ENCODE measurements at places on chromosomes 1 and 21.

DNA sequence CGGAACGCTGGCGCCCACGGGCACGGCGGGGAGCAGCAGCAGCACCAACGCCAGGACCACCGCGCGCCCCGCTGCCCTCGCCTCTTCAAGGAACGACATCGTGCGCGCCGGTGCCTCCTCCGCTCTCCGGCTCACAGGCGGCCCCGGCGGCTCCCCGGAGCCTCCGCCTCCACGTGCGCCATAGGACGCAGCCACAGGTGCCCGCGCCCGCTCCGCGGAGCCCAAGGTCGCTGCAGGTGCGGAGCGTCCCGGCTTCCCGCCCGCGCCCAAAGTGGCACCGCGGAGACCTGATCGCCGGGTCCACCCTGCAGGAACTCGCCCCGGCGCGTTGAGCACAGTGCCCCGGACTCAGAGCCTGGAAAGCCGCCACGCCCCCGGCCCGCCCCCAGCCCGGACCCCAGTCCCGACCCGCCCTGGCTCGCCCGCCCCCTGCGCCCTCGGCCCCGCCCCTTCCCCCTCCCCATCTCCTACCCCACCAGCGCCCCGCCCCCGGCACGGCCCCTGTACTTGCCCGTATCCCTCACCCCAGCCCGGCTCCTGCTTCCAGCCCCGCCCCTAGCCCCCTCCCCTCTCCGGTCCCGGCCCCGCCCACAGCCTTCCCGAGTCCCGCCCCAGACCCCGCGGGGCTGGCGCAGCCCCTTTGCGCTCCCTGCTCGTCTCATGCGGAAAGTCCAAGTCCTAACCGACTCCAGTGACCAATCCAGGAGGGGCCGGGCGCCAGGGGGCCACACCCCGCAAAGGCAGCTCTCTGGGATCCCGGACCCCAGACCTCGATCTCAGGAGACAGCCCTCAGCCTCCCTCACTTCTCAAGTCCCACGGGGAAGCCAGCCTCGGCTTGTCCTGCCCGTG lies at the start of gene MEGF6:
MEGF6 (minus strand) TSS at position 339 of the 850 bp plus-strand sequence; CDS start at position 99, 240 bp downstream.
- DNase-seq: peak; percentile 72

- no peak for DNase-seq
Observed at GRCh38 chr1:52216907-52217458, 75.1 kb downstream of the ZFYVE9 start.

DNA sequence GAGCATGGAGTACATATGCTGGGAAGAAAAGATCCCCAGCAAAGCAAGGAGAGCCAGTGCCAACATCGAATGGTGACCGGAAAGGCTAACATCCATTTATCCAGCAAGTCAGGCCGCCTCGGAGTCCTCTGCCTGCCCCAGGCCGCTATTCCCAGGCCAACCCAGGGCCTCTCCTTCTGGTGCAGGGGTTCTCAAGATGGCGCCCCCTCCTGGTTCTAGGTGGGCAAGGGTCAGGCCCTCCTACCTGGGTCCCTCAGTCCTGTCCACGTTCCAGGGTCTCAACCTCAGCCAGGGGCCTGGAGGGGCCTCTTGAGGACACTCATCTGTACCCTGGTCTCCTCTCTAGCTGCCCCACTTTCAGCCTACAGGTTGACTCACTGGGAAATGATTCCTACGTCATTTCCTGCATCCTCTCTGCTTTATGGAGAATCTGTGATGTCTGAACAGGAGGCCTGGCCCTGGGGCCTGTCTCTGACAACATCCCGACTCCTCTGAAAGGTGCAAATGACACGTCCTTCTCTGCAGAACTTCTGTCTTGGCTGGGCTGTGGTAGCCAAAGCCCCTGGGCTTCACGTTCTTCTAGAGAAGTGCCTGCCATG lies 145.3 kb downstream of the PSMG1 start:
- DNase-seq: no peak

- no peak for DNase-seq
Observed at GRCh38 chr1:26854906-26855305, 8.0 kb upstream of the SFN start.

DNA sequence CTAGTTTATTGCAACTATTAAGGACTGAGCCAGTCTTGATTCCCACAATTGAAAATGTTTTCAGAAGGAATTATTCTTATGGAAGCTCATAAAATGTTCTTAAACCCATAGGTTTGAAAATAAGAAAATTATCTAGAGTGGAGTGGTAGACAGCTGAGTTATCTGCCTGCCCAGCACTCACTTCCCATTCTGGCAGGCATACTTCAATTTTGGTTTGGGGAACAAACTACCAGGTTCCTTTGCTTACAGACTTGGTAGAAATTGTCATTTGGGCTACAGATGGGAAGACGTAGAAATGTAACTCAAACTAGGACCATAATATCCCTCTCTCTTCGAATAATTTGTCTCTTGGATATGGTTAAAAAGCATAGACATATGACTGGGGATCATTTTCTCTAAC lies 18.4 kb downstream of the JUN start:
- DNase-seq: no peak

GRCh38 chr1:214102907-214103306 lies 115.1 kb downstream of the PROX1 start:
- DNase-seq: no peak

DNA sequence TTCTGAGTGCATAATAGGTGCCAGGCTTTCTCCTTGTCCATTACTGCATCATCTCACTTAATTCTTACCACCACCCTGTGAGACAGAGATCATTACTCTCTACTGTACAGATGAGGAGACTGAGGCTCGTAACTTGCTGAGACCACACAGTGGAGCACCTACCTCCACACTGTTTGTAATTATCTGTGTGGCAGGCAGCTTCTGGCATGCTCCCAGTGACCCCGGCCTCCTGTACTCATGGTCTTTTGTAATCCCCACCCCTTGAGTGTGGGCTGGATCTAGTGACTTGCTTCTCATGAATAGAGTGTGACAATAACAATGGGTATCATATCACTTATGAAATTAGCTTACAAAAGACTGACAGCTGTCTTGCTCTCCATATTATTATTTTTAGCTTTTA lies 407.3 kb downstream of the MATN1 start:
- DNase-seq: no peak

- peak; percentile 46 for DNase-seq
Observed at GRCh38 chr1:214439352-214440119, 111.9 kb downstream of the PTPN14 start.

DNA sequence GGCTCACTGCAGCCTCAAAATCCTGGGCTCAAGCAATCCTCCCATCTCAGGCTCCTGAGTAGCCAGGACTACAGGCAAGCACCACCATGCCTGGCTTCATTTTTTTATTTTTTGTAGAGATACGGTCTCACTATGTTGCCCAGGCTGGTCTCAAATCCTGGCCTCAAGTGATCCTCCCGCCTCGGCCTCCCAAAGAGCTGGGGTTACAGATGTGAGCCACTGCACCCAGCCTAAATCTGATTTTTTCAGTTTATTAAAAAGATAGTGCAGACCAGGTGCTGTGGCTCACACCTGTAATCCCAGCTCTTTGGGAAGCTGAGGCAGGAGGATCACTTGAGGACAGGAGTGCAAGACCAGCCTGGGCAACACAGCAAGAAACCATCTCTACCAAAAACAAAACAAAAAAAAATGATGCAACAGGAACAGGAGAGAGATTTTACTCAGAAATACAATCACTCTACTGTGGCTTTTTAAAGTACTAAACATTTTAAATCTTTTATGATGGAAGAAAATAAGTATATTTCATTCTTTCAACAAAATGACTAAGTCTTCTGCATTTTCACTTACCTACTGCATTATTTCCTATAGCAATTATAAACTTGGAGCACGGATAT lies 1.9 kb downstream of the PSMG1 start:
- no peak for DNase-seq

DNA sequence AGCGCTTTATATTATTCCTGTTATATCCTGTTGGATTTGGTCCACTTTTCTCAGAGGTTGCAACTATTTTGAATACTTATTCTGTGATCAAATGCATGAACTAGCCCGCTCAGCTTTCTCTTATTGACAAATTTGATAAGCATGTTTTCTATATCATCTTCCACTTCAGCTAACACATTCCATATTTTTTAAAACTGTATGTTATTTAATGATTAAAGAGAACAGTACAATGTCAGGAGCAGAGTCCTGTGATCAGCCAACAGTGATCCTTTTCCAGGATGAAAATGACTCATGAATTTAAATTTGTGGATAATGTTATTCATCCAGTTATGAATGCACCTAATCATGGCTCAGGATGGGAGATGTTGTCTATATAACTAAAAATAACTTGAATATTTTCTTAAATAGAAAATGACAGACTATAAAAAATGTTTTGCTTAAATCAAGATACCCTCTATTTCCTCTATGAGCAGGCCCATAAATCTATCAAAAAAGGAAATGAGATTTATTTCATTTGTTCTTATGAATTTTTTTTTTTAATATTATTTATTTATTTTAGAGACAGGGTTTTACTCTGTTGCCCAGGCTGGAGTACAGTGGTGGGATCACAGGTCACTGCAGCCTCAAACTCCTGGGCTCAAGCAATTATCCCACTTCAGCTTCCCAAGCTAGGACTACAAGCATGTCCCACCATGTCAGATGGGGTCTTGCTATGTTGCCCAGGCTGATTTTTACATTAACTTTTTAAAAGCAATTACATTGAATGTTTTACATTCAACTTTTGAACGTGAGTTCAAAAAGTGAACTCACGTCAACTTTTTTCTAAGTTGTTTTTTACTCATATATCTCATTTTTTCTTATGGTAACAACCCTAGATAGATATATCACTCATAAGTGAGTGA lies 12.5 kb downstream of the BPNT1 start:
- no peak for DNase-seq

DNA sequence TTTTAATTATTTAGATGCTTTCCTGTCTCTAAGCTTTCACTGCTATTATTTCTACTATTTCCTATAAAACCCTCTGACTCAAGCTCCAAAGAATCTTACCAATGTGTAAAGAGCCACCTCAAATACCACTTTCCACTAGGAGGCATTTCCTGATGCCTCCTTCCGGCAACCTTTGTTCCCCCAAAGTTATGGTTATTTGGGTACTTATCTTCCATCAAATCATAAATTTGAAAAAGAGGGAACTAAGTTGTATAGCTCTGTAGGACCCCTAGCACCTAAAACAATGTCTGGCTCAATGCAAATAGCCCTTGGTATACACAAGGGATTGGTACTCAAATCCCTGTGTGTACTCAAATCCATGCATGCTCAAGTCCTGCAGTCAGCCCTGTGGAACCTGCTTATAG lies 79.6 kb downstream of the NME7 start:
- no peak for DNase-seq

DNA sequence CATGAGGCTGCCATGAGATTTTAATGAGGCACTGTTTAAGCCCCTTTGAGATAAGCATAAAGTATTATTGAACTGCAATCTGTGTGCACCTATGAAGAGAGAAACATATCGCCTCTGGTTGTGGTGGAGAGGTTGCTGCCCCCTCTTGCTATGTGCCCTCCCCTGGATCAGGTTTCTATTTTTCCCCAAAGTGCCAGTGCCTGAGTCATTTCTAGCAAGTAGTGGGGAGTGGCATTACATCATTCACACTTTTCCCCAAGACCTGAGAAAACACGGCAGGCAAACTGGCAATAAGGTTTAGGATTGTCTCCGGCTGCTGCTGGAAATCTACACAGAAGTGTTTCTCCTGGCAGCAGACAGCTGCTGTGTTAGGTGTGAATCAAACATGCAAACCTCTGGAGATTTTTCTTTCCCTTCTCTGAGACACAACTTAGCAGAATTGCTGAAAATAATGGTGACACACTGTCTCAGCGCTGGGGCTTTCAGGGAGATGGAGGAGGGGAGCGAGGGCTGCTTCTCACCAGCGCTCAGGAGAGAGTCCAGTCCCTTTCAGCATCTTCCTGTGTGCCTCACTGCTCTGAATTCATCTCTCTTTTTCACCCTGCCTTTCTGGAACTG lies 13.7 kb upstream of the RGS16 start:
- DNase-seq: no peak

DNA sequence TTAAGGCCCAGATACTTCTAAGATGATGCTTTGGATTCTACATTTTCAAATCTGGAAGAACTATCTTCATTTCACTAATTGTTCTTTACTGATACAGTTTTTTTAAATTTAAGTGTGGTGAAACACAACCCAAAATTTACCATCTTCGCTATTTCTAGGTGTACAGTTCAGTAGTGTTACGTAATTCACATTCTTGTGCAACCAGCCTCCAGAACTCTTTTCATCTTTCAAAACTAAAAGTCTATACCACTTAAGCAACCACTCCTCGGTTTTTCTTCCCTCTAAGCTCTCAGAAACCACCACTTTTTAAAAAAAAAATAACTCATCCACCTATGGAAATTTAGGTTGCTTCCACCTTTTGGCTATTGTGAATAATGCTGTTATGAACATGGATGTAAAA lies 220.7 kb downstream of the PDE4B start:
- DNase-seq: no peak

DNA sequence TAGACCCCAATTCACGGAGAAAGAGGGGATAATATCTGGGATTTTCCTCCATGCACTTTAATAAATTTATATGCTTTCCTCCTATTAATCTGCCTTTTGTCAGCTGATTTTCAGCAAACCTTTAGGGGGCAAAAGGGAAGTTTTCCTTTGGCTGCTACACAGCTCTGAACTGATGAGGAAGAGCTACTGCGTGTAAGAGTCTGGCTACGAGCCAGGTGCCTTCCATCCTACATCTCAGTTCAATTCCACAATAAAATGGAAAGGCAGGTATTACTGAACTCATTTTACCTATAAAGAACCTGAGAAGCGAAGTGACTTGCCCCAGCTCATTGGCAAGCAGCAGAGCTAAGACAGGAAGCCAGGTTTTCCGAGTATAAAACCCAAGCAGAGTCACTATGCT lies 28.3 kb upstream of the ZNF326 start:
- DNase-seq: no peak

- no peak for DNase-seq
Observed at GRCh38 chr1:151711951-151712350, 4.7 kb downstream of the CELF3 start.

- DNase-seq: no peak
Observed at GRCh38 chr1:193726722-193727121, 540.3 kb upstream of the B3GALT2 start.

GRCh38 chr1:228459091-228459993 lies 27.8 kb upstream of the RNF187 start:
- peak; percentile 78 for DNase-seq

- DNase-seq: no peak
Observed at GRCh38 chr1:61088163-61088974, 6.0 kb downstream of the NFIA start.

DNA sequence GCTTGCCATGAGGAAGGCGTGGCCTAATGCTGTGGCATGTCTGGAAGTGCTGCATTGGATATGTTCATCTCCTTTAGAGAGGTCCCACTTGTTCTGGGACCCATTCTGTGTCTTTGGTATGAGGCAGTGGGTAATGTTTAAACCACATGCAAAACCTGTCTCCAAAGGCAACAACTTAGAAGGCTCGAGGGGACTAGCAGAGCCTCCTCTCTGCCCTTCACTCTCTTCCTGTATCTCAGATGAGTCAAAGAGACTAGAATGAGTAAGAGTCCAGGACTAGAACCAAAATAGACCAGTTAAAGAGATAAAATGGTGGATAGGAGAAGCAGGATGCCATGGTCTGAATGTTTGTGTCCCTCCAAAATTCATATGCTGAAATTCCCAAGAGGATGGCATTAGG lies 220.8 kb upstream of the KIAA0040 start:
- DNase-seq: no peak

GRCh38 chr1:66160719-66161118 lies 368.0 kb downstream of the PDE4B start:
- no peak for DNase-seq
